ENCODE measurements at places on chromosomes 6 and 20.
A peak's percentile ranks its signal among the peaks of the same experiment; 100 is the strongest.

DNA sequence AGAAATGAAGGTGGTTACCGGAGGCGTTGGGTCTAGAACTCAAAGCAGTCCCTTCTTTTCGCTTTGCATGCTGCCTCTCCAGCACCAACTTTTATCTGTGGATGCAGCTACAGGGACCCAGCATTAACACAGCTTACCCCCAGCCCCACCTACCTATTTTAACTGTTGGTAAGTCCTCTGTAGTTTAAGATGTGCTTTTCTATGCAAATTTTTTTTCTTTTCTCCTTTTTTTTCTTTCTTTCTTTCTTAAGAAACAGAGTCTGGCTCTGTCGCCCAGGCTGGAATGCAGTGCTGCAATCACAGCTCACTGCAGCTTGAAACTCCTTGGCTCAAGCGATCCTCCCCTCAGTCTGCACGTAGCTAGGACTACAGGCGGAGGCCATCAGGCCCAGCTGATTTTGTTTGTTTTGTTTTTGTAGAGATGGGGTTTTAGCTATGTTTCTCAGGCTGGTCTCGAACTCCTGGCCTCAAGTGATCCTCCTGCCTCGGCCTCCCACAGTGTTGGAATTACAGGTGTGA is 6.5 kb upstream of the USP45 start:
- no peak for DNase-seq

DNA sequence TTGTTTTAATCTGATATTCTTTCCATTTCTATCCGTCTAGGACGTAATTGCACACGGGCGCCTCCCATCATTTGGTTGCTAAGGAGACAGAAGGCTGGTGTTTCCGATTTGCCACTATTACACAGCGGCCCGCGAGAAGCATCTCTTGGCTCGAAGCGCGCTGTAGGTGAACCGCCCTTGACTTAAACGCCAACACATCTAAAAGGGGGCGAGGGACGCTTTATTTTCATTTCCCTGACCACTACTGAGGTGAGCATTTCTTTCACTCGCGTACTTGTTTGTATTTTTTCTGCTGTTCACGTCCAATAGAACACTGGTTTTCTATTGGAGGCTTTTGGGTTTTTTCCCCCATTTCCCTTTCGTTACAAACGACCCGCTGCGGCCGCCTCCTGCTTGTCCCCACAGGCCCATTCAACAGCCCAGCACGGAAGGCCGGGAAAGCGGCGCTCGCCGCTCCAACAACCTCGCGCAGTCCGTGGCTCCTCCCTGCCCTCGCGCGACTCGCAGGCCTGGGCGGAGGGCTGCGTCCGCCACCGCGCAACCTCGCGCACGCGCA is 505 bp upstream of the WRNIP1 start:
- DNase-seq: peak; percentile 47

GRCh38 chr6:11699576-11699975 is 79.0 kb downstream of the ADTRP start:
- no peak for DNase-seq

DNA sequence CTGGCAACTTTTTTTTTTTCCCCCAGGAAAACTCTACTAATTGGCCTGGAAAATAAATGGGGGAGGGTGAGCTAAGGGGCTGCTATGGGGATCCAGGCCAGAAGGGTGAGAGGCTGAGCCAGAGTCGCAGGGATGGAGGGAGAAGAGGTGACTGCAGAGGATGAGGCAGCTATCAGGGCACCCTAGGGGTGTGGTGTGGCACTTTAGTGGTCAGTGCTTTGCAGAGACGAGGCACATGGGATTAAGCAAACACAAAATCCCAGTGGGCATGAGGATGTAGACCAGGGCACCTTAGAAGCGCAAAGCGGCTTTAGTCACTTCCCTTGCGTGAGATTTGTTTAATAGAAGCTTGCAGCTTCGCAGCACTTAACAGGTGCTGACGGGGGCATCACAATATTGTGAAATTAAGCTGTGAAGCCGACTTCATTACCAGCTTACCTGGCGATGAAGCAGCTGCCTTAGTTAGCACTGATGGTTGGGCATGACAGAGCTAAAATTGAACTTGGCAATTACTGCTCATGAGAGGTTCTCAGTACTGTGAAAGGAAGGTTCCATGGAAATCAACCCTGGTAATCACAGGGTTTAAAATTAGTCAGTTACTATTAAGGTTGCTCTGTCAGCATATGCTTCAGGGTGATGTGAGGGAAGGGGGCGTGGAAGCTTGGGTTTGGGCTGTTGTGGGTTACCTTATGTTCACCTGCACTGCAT is 26.0 kb downstream of the TOX2 start:
- no peak for DNase-seq

- DNase-seq: no peak
Measured at GRCh38 chr6:133577851-133578250, 311.1 kb upstream of the TCF21 start.

DNA sequence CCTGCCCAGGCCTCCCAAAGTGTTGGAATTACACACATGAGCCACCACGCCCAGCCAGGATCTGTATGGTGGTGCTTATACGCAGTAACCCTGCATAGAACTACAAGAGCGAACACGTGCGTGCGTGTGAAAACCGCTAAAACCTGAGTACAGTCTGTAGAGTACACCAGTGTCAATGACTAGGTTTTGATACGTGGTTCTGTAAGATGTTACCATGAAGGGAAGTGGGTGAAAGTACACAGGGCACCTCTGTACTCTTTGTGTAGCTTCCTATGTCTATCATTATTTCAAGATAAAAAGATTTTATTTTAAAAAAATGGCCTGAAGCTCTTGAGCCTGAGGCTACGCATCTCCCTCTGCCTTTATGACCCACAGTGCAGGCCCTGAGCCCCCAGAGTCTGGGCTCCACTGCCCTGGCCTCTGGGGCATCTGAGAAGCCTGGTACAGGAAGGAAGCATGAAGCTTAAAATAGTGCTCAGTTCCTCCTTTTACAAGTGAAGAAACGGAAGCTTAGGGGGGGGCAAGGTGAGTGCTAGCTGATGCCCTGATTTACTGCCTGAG is 21.6 kb downstream of the LY86 start:
- peak; percentile 25 for DNase-seq

DNA sequence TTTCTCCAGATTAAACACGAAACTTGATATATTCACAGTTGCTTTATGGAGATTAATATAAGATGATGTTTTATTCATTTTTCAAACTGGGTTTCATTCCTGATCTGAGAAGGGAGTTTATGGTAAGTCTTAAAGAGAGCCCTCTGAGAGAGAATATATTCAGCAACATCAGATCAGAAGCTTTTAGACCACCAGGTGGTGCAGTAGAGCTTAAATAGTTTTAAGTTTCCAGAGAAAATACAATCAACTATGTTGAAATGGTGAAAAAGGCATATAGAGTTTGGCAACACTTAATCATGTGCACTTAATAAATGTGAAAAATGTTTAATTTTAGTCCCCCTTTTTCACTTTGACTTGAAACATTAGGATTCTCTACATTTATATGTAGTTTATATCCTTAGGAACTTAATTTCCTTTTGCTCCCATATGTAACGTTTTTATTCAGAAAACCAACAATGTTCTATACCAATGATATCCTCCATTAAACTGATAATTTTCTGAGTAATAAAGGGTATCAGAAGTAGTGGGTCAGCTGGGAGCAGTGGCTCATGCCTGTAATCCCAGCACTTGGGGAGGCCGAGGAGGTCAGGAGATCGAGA is 86.4 kb upstream of the CLDN20 start:
- peak; percentile 26 for DNase-seq

DNA sequence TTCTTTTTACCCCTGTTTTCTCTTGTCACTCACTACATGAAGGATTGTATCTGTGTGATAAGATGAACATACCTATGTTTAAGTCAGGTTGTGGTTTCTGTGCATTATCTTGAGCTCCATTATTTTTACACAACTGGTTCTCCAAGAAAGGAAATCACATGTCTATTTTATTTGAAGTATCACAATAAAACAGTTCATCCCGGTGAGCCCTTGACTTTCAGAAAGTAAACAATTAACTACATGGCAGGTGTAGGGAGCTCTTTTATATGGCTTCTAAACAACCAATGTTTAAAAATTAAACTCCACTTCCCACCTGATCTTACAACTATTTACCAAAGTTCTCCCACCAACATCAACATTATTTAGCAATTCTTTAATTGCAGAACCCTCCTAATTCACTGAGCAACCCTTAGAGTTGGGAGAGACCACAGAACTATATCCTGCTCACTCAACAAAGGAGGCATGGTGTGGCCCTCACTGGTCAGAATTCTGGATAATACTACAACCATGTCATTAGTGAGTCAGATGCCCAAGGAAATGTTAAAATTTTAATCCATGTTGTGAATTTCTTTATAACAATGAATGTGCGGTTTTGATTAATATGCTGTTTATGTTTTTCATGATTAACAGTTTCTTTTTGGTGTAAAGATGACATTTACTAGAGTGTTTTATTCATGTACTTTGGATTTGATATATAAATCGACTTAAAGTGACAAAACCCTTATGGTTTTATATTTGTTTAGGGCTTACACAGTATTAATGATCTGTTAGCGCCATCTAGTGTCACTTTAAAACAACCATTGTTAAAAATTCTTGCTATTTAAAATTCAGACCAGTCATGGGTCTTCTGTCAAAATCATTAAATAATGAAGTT is 50.0 kb upstream of the SCGN start:
- DNase-seq: no peak

GRCh38 chr6:7979831-7980230 is 69.2 kb upstream of the TXNDC5 start:
- DNase-seq: no peak

DNA sequence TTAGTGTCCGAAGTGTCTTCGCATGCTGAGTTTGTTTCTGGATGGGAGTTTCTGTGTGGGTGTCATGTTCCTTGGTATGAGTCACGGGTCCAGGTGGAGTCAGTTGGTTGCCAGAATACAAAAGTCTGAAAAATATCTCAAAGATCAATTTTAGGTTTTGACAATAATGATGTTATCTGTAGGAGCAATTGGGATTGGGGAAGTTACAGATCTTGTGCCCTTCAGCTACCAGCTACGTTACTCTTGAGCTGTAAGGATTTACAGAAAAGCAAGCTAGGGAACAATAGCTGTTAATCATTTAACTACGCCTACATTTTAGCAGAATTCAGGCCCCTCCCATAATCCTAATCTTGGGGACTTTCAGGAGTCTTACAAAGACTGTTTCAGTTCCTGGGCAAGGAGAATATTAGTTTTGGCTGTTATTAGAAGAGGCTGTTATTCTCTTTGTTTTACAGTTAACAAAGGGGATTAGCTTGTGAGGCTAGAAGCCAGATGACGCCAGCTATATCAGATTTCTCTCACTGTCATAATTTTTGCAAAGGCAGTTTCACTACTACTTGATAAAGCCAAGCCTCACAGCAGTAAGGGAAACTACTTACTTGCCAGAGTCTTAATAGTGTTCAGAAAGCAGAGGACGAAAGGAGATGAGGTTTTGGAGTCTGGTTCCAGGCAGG is 15.4 kb upstream of the SLC22A16 start:
- no peak for DNase-seq

DNA sequence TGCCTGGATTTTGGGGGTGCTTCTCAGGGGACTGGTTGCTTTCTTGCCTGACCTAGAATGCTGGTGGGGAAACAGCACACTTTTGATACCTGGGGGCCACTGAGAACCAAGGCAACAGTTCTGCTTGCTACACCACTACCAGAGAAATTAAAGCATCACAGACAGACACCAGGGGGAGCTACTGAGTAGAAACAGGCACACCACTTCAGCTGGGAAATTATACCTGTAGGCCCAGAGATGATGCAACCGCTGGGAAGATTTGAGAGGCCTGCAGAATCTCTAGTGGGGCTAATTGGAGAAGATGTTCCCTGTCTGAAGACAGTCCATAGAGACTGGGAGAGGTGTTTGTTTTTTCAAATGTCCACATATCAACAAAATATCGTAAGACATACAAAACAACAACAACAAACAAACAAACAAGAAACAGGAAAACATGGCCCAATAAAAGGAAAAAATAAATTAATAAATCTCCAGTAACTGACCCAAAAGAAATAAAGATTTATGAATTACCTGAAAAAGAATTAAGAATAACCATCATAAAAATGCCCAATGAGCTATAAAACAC is 129.4 kb upstream of the RIN2 start:
- DNase-seq: no peak

DNA sequence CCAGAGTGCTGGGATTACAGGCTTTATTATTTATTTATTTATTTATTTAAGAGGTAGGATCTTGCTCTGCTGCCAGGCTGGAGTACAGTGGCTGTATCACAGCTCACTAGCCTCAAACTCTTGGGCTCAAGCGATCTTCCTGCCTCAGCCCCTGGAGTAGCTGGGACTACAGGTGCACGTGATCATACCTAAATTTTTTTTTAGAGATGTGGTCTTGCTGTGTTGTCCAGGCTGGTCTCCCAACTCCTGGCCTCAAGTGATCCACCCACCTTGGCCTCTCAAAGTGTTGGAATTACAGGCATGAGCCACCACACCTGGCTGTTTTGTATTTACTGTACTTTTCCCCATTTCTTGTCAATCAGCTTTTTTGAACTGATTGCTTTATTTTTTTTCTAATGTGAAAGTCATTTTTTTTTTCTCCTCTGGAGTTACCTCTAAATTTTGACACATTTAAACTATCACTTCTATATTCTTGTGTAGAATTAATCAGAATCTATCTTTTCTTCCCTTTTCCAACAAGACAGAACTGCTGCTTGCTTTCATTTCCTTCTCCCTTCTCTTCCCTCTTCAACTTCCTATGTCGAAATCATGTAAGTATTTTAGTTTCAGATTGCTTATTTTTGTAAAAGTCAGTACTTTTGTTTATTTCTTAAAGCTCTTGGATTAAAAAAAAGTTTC is 12.0 kb downstream of the PANK2 start:
- DNase-seq: no peak

GRCh38 chr6:115969207-115969929 is 91.3 kb downstream of the FRK start:
- DNase-seq: no peak

- DNase-seq: no peak
Measured at GRCh38 chr6:122102026-122102425, 297.4 kb upstream of the HSF2 start.

DNA sequence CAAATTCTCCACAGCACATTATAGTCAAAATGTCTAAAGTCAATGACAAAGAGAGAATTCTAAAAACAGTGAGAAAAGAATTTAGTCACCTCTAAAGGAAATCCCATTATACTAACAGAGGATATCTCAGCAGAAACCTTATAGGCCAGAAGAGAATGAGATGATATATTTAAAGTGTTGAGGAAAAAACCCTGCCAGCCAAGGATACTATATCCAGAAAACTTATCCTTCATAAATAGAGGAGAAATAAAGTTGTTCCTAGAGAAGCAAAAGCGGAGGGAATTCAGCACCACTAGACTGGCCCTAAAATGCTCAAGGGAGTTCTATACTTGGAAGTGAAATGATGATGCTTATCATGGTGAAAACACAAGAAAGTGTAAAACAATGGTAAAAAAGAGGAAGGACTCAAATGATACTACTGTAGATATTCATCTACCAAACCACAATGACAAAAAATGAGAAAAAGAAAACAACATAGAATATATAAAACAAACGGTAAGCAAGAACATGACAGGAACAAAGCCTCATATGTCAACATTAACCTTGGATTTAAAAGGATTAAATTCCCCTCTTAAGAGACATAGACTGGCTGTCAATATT is 16.7 kb downstream of the GPRC6A start:
- DNase-seq: no peak

- no peak for DNase-seq
Measured at GRCh38 chr20:21936261-21936660, 230.8 kb downstream of the PAX1 start.

Measured in activated T-cell treated with anti-CD3 and anti-CD28 coated beads for 1 hour (primary cell).